Bronchus fibroblast of lung (primary cell): ENCODE measurements at places on chromosomes 4 and X. TPM values are rescaled to one million over a fixed set of nuclear protein-coding genes. Genes with fewer than 3 reads are reported as not detected.

Gene PI4K2B
- total RNA-seq, result 14.3 and 19.3 TPM in 2 replicates

Gene L1CAM
- 28.6 and 30.0 TPM in 2 replicates for total RNA-seq

Gene NAA11
- not detected in 2 replicates for total RNA-seq

Gene FGD1
- total RNA-seq, result 10.4 TPM in 2 replicates

Gene RNF212
- total RNA-seq, result 0.30 and 0.34 TPM in 2 replicates
